Right cardiac atrium (tissue), 5 donors: ENCODE measurements at places on chromosomes 1 and 21.

GRCh38 chr1:23456226-23456625 is 27.8 kb downstream of the ASAP3 start:
- DNase-seq = no peak

DNA sequence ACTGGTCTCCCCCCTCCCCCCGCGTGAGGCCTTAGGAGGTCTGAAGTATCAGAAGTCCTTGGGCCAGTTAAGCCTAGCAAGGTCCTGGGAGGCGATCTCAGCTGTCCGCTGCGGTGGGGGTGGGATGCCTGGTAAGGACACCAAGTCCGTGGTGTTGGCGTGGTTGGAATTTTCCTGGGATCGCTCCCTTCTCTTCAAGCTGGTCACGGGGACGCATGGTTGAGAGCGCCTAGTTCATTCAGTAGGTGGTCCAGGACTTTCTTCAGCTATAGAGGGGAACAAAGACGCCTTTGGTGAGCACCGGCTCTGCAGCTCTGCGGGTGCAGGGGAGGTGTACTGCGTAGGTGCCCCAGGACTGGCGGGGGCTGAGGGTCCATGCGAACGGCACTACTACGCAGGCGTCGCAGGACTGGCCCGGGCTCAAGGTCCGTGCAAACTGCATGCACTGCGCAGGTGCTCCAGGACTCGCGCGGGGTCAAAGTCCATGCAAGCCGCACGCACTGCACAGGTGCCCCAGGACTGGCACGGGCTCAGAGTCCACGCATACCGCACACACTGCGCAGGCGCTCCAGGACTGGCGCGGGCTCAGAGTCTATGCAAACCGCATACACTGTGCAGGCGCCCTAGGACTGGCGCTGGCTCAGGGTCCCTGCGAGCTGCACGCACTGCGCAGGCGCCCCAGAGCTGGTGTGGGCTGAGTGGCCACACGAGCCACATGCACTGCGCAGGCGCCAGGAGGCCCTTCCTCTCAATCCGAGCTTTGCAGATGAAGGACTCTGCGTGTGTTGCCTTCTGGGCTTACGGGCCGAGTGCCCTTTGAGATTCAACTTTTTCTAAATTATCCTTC is 36.6 kb upstream of the HMGN1 start:
- peak; percentile 95 for DNase-seq

GRCh38 chr1:116900471-116901365 is 9.0 kb upstream of the PTGFRN start:
- DNase-seq = no peak

DNA sequence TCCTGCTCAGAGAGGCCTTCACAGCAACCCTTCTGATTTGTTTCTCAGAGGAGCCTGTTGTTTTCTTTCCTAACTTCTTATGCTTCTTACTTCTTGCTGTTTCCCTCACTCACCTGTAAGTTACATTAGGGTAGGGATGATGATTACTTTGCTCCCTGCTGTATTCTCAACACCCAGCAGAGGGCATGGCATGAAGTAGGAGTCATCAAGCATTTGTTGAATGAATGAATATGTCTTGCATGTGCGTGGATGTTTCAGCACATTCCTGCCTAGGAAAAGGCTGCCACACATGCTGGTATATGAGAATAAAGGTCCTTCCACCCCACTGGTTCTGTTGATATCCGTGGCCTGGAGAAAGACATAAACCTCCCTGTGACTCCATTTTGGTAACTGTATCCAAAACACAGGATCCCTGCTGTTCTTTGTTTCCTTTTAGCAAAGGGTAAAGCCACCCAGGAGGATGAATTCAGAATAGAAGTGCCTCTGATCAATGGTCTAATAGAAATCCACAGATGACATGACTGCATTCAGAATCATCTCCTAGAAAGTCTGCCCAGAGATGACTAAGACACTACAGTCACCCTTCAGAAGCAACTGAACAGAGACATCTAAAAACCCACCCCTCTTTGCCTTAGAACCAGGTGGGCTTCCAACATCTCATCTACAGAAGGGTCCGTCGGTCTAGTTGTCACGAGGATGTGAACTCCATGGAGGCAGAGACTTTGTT is 168.8 kb downstream of the ZSCAN20 start:
- no peak for DNase-seq

DNA sequence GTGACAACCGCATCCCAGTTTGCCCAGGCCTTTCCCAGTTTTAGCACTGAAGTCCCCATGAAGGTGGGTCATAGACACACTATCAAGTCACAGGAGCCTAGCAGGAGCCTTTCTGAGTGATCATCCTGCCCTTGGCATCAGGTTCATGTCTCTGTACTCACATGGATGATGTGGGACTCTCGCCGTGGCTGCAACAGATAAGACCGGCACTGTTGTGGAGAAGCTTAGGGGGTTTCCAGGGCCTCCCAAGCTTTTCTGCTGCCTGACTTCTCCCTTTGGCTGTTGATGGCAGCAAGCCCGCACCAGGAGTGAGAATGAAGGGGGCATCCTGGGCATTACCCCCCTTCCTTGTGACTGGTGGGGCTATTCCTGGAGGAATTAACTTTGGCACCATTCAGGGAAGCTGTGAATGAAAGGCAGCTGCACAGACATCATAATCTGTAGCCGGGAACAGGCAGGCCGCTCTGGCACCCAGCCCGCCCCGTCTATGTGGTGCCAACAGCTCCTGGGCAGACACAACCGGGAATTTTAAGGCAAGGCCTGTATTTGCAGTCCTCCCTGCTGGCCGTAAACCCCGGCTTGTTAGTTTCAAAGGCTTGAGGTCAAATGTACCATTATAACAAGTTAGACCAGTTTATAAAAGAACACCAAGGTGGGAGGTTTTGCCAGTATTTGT is 148.6 kb downstream of the HUNK start:
- DNase-seq = peak; percentile 72

GRCh38 chr1:6121021-6121421 is 59.1 kb downstream of the CHD5 start:
- DNase-seq = no peak

- DNase-seq = peak; percentile 98
These were observed at the start of gene TIPRL for GRCh38 chr1:168178638-168179437. TIPRL (plus strand) TSS chr1:168178962; CDS start chr1:168179078, 116 bp downstream.

GRCh38 chr1:43235451-43236121 is 34.2 kb upstream of the TMEM125 start:
- peak; percentile 56 for DNase-seq

DNA sequence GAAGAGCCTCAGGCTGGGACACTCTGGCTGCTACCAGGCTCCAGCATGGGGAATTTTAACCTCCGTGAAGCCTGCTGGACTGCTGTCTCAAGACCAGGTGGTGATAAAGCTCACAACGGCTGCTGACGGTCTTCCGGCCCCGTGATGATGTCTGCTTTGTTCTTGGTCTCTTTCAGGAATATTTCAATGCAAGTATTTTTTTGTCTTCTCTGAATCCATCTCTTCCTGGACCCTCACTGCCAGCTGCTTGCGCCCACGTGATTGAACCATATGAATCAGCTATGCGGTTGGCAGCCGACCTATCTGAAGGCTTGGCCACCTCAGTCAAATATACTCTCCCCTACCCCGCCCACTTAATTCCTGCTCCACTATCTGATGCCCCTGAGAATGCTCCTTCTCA is 14.6 kb upstream of the SLC6A17 start:
- DNase-seq = no peak
